ENCODE measurements at places on chromosomes 2 and 18.

- no peak for DNase-seq
Observed at GRCh38 chr2:235842941-235843340, 325.2 kb downstream of the GBX2 start.

GRCh38 chr2:47389692-47390091, 13.3 kb upstream of the MSH2 start:
- DNase-seq: no peak

DNA sequence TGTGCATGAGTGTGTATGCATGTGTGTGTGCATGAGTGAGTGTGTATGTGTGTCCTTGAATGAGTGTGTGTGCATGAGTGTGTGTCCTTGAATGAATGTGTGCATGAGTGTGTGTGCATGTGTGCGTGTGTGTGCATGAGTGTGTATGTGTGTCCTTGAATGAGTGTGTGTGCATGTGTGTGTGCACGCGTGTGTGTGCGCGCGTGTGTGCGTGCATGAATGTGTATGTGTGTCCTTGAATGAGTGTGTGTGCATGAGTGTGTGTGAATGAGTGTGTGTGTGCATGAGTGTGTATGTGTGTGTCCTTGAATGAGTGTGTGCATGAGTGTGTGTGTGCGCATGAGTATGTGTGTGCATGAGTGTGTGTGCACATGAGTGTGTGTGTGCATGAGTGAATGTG, 271.9 kb downstream of the RNF144A start:
- DNase-seq: no peak

- DNase-seq: no peak
Observed at GRCh38 chr2:222837643-222838056, 23.2 kb upstream of the ACSL3 start.

- DNase-seq: no peak
Observed at GRCh38 chr2:136108463-136108862, 9.5 kb downstream of the CXCR4 start.

DNA sequence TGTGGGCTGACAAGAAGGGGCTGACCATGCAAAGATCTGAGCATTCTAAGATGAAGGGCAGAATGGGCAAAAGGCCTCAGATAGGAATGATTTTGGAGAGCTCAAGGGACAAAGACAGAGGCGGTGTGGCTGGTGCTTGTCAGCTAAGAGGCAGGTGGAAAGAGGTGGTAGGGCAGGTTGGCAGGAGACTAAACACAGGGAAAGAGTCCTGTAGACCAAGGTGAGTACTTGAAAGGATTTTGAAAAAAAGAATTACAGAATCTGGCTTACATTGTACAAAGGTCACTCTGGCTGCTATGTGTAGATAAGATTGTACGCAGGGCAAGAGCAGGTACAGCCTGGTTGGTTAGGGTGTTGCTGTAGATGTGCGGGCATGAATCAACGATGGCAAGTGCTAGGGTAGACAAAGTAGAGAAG, 50.6 kb downstream of the STK39 start:
- no peak for DNase-seq

GRCh38 chr2:86360776-86361175, 23.4 kb upstream of the REEP1 start:
- no peak for DNase-seq

- no peak for DNase-seq
Observed at GRCh38 chr18:5419030-5419429, 123.5 kb upstream of the ZBTB14 start.

- DNase-seq: no peak
Observed at GRCh38 chr2:31296641-31297287, 62.8 kb downstream of the EHD3 start.
